Choroid plexus epithelial cell (primary cell): ENCODE measurements at places on chromosomes 5 and 9.

- DNase-seq = no peak
Measured at GRCh38 chr5:154166901-154167791, 23.4 kb upstream of the GALNT10 start.

DNA sequence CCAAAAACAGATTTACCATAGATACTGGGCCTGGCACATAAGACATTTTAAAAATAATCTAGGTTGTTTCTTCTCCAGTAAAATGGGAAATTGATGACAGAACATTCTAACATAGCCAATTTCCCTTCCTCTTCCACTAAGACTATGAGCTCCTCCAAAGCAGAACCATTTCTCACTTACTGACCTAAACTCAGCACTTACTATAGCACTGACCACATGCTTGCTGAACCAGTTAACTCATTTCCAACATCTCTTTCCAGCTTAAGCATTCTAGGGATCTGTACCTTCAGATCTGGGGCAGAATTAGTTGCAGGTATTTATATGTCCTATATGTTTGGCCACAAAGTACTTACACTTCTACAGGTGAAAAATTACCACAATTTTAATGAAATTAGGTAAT lies 58.9 kb downstream of the TTC39B start:
- no peak for DNase-seq

DNA sequence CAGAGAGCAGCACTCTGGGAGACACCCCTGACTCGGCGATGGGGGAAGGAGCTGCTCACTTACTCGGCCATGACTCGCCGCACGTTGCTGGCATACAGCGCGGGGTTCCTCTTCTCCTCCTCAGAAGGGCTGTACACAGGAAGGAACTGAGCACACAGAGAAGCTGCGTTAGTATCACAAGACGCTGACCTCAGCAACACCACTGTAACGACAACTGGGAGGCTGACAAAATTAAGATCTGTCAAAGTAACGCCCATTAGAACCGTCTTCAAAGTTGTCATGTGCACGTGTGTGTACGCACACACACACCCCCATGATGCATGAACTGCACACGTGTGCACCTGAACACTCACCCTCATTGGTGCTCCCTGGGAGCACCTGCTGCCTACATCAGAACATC lies 32.1 kb upstream of the SLC6A3 start:
- DNase-seq = no peak

DNA sequence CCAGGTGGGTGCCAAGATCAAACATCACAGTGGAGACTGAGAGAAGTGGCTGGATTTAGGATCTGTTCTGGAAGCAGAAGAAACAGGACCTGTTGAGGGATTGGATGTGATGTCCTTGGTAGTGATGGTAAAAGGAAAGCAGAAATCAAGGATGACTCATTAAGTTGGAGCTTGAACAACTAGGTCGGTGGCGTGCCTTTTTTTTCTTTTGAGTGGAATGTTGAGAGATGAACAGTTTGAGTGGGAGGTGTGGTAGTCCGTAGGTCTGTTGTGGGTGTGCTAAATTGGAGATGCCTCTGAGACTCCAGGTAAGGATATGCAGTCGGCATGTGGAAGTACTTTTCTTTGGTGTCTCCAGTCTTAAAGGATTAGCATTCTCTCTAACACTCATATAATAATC lies 92.1 kb upstream of the IL12B start:
- DNase-seq = peak; percentile 67

DNA sequence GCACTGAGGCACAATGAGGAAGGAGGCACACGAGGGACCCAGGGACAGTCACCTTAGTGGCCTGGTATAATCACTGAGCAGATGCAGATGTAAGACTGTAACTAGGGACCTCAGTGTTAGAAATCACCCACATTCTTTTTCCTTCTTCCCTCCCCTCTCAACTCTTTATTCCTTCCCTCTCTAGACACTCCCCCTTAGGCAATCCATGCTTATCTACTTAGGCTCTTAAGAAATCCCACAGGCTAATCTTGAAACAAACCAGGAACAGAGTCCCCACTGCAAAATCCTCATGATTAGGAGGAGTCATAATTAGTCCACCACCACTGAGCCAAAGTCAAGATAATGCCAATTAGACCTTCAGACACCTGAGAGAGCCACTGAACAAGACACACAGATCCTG lies 84.7 kb downstream of the ELAVL2 start:
- DNase-seq = no peak
